ENCODE measurements at places on chromosomes 11 and 22.

DNA sequence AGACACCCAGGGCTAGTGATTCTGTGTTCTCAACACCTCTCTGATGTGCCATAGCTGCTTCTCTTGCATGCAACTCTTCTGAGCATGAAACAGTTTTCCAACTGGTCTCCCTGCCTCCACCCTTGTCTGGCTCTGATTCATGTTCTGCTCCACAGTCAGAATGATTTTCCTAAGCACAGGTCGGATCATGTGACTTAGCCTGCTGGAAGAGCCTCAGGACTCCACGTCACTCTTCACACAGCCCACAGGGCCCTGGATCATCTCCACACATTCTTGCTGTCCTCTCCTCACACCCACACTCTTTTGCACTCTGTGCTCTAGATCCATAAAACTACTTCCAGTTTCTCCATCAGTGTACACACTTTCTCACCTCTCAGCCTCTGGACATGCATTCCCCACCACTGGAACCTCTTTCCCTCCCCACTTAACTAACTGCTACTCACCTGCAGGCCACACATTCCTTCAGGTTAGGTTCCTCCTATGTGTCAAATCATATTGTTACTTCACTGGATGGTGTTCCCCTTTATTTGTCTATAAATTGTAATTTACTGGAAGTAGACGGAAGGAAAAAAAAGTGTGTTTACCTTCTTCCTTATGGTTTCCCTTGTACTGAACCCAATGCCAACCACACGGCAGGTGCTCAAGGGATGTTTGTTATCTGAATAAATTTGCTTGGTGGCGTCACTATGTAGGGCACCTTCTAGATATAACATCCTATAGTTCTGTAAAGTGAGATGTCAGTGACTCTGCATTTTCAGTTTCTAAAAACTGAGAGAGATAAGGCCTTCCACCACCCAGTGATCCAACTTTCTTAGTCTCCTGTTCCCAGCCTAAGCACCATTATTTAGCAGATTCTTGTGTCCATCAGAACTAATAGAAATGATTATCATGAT is 133.7 kb downstream of the ETS1 start:
- no peak for DNase-seq

GRCh38 chr11:77590194-77590782 is 535 bp downstream of the AQP11 start:
- DNase-seq, result no peak

- DNase-seq, result no peak
These were observed 2.9 kb downstream of the CSNK1E start for GRCh38 chr22:38314051-38314932.

GRCh38 chr11:1206391-1207271 is 16.2 kb upstream of the MUC5B start:
- no peak for DNase-seq

- DNase-seq, result no peak
These were observed 12.2 kb upstream of the ZBTB16 start for GRCh38 chr11:114047327-114047726.

GRCh38 chr11:86978756-86979608 is 23.8 kb upstream of the FZD4 start:
- DNase-seq, result no peak

- no peak for DNase-seq
These were observed 71.3 kb downstream of the BCR start for GRCh38 chr22:23251445-23252093.

DNA sequence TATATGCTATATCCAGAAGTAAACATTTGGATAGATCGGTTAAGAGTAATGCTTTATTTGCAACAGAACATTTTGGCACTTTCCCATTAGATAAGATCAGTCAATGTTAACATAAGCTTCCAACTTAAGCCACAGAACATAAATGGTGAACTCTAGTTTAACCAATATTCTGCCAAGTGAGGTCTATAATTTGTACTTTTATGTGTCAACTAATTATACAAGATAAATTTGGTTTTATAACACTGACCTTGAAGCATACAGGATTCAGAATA is 23.5 kb upstream of the BLID start:
- DNase-seq, result no peak

DNA sequence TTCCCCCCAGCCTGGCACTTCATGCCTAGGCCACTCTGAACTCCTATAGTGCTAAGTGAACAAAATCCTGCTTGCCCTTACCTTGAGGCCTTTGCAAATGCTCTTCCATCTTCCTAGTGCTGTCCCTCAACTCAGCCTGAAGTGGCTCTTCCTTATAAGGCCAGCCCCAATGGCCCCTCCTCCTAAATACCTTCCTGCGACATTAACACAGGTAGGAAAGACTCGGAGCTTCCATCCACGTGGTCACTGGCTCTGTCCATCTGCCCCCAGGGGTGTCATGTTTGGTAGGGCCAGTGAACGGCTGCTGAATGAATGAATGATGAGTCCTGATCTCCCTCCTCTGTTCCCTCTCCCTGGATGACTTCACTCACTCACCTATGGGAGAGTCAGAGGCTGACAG is 4.2 kb downstream of the PDE2A start:
- no peak for DNase-seq

DNA sequence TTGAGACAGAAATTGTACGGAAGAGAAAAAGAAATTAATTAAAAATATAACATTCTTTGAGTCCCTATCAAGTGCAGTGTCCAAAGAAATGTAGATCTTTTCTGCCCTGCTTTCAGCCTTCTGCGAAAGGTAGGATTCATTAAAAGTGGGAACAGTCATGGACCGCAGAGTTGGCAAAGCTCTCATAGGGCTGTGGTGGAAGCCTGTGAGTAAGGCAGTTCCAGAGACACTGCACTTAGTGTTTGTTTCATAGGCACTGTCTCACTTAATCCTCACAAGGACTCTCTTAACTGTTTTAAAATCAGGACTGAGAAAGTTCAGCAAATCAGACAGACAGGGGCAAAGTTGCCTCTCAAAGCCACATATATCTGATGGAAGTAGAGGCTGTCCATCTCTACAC is 5.5 kb downstream of the MRGPRX2 start:
- DNase-seq, result no peak

- DNase-seq, result no peak
These were observed 4.4 kb upstream of the PDGFB start for GRCh38 chr22:39249086-39249704.

DNA sequence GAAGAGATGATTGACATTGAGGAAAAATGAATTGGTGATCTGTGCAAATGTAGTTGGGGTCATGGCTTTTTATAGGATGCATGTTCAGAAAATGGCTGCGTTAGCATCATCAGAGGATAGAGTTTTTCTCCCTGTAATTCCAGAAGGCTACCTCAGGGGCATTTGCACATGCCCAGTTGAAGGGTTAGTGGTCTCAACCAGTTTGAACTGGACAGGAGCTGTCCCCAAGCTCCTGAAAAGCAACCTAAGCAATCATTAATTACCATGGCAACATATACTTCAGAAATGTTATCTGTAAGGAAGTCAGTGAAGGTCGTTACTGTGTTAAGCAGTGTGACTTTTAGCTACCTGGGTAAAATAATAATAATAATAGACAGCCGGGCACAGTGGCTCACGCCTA is 29.3 kb downstream of the TUG1 start:
- no peak for DNase-seq

Measured in omental fat pad (tissue), 4 donors.